ENCODE measurements at places on chromosomes 6 and 20. TPM values are rescaled to one million over a fixed set of nuclear protein-coding genes. Genes with fewer than 3 reads are reported as not detected.

GRCh38 chr6:111558690-111559187 lies 46.9 kb downstream of the TRAF3IP2 start:
- DNase-seq: no peak

DNA sequence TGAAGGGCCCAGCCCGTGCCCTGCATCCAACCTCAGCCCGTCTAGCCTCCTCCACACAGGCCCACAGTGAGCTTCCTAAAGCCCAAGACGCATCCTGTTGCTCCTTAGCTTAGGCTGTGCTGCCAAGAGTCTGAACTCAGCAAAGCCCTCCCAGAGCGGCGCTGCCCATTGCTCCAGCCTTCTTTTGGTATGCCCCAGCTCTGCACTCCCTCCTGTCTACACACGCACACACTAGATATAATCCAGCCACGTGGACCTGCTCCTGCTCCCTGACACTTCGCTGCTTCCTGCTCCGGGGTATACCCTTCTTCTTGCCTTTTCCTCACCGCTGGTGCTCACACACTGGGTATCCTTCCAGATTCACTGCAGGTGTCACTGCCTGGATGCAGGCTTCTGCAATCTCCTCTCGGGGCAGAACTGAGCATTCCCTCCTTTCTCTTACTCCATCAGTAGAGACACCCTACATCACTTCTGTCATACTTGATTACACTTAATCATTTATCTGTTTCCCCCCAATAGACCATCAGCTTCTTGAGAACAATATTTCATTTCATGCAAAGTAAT lies 23.8 kb downstream of the GABRR2 start:
- DNase-seq: no peak

- no peak for DNase-seq
Observed at GRCh38 chr20:36623444-36623843, 17.9 kb downstream of the RAB5IF start.

- no peak for DNase-seq
Observed at GRCh38 chr6:30601815-30602641, 15.0 kb downstream of the PPP1R10 start.

DNA sequence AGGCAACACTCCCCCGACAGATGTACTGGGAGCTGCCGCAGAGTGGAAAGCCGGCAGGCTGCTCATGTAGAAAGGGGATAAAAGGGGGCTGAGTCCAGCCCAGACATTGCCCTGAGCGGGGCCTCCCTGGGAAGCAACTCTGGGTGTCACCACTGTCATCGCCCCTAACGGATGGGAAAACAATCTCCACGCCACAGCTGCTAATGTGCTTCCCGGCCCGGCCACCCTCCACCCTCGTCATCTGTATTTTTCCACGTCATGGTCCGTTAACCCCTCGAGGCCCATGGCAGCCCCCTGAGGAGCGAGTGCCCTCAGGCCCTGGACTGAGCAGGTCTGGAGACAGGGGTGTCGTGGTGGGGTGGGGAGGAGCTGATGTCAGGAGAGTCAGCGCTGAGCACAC lies 227.4 kb downstream of the DLL1 start:
- DNase-seq: peak; percentile 44

Gene PRDM1
- total RNA-seq: under 0.01 TPM

DNA sequence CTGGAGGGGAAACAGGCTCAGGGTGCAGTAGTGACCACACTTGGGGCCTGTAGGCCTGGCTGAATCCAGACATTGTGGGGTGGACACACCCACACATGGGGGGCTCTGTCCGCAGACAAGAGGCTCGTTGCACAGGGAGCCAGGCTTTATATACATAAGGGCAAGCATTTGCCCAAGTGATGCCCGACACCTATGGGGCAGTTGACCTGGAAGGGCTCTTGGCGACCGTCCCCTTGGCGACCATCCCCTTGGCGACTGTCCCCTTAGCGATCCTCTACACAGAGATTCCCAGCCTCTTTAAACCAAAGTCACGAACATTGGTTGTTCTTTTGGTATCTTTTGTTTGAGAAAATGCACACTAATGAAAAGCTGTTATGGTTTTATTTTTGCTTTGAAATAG lies 2.7 kb downstream of the TOX2 start:
- DNase-seq: no peak

DNA sequence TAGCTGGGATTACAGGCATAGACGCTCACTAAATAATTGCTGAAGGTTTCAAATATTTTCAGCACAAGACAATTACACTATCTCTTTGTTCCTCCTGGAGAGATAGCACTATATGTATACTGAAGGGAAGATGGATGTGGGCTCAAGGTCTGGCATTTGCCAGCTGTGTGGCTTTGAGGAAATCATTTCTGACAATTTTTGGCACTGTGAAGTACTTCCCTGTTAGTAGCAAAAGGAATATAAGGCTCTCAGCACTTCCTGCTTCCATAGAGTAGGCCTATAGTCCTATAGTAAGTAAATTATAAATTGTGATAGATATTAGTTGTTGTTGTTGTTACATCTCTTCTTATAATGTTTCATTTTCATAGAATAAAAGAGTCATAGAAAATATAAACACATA lies 271.1 kb downstream of the SAMD5 start:
- DNase-seq: no peak

GRCh38 chr6:11989386-11989785 lies 22.7 kb upstream of the HIVEP1 start:
- DNase-seq: no peak

Gene FAM217A
- total RNA-seq: not detected

Gene VIP
- 19.5 TPM for total RNA-seq

DNA sequence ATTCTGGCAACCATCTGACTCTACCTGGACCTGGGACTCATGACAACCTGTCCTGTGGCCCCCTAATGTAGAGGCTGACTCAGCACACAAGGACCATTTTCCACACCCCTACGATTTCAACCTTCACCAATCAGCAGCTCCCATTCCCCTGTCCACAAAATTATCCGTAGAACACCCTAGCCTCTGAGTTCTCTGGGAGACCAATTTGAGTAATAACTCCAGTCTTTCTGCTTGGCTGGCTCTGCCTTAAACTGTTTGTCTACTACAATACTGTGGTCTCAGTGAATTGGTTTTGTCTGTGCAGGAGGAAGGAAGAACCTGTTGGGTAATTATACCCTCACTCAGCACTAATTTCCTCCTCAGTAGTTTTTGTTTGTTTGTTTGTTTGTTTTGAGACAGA lies 99.3 kb upstream of the MRPS10 start:
- DNase-seq: no peak

Gene LY6G6C
- total RNA-seq: not detected

DNA sequence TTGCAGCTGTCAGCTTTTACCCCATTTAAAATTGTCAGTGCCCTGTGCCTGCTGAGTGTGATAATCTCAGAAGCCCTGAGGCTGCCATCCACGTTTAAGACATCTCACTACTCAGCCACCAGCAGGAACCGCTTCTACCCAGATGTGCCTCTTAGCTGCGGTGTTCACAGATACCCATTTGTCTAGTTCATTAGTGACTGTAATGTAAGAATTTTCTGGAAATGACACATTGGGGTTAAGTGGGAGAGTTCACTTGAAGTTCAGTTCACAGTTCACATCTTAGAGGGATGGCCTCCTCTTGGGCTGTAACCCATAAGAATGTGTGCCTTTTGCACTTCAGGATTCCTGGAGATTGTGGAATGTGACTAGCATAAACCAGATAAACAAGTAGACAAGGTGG lies 477.7 kb downstream of the BTBD3 start:
- no peak for DNase-seq

- DNase-seq: no peak
Observed at GRCh38 chr20:43185901-43186300, 3.8 kb downstream of the PTPRT start.

Gene SPDEF
- 129 TPM for total RNA-seq

Gene PTPN1
- total RNA-seq: 24.1 TPM

Gene PRDM13
- total RNA-seq: not detected

GRCh38 chr20:13419477-13419876 lies 198.4 kb downstream of the ISM1 start:
- DNase-seq: no peak

Gene PI16
- total RNA-seq: 21.3 TPM

DNA sequence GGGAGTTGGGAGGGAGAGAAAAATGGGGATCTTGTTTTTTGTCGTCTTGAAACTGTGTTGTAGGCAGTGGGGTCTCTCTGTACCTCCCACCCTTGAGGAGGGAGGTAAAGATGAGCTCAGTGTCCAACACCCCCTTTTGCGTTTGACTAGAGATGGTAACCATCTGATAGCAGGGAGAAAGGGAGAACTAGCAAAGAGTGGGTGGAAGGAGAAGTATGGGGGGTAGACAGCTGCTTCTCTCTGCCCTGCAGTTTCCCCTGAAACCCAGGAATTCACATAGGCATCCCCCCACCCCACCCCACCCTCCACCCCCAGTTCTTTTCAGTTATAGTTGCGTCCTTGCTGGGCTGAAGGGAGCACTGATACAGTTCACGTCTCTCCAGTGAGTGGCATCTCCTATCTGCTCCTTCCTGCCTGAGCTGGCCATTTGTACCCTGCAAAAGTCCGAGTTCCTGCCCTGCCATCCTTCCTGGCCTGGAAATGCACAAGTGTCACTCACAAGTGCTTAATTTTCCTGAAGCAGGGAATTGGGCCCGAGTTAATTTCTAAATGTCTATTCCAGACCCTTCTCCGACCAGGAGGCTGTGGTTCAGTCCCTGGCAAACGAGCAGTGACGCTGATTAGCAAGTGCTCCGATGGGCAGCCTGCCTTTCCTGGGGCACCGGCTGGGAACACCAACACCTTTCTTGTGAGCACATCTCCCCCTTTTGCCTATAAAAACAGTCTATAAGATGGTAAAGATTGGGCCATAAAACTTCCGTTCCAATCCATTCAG lies 1.5 kb downstream of the SIRPA start:
- no peak for DNase-seq

DNA sequence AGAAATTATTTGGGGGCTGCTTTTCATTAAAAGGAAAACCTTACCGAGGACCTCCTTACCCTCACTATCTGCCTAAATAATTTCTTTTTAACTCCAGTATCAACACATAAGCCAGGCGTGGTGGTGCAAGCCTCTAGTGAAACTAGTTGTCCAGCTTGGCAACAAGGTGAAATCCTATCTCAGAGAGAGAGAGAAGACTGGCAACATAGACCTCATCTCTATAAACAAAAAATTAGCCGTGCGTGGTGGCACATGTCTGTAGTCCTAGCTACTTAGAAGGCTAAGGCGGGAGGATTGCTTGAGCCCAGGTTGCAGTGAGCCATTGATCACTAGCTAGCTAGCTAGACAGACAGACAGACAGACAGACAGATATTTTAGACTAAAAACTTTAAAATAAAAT lies 92.5 kb downstream of the ARMC2 start:
- no peak for DNase-seq

GRCh38 chr6:116767715-116768114 lies 2.2 kb upstream of the FAM162B start:
- DNase-seq: peak; percentile 25

GRCh38 chr20:36251426-36251825 lies 15.1 kb downstream of the AAR2 start:
- DNase-seq: no peak

GRCh38 chr20:42024653-42025052 lies 406.5 kb upstream of the CHD6 start:
- no peak for DNase-seq

- DNase-seq: no peak
Observed at GRCh38 chr20:37305079-37305478, 15.6 kb downstream of the MANBAL start.

Gene MAPK13
- total RNA-seq: 19.8 TPM

DNA sequence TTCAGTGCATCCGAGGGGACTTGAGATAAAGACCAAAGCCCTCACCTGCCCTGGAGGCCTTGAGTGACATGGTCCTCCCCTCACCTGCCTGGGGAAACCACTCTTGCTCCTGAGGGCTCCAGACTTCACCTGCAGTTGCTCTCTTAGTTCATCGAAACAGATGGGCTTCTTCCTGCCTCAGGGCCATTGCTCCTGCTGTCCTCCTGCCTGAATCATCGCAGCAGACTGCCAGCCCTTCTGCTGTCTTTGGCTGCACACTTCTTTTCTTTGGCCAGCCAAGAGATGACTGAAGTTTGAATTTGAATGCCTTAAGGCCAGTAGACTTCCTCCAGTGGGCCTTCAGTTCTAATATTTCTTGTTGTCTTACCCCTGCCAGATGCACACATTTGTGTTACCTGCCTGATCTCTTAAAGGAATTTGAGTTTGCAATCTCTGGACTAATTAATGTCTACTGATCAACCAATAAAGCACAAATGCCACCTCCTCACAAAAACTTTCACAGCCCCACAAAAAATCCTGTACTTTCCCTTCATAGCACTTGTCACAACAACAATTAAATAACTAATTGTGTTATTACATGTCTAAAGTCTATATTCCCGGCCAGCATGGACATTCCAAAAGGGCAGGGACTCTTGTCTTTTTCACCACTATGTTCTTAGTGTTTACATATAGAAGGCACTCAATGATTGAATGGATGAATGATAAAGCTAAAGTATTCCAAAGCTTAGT lies 56.7 kb upstream of the SGK1 start:
- no peak for DNase-seq

Gene PRR18
- total RNA-seq: not detected

DNA sequence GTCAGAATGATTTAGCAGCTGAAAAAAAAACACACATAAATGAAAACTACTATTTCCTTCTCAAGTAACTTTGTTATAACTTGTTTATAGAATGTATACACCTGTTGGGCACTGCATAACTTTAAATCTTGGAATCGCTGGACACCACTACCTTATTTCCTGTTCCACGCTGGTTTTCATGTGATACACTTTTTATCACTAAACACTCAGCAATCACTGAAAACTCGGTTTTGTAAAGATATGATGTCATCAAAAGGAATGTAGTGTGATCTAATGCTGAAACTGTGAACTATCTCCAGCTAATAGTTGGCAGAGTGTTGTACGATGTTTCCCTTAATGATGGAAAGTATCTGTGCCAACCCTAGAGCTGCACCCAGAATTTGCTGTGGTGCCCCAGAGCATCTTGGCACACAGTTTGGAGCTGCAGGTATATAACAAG lies 127.9 kb downstream of the BACH2 start:
- DNase-seq: no peak

Gene CITED2
- total RNA-seq: 102 TPM

GRCh38 chr20:44748005-44748370 lies 2.3 kb downstream of the KCNK15 start:
- DNase-seq: peak; percentile 59

Gene RFX6
- total RNA-seq: 1.7 TPM

- no peak for DNase-seq
Observed at GRCh38 chr6:87982134-87982533, 65.5 kb upstream of the SPACA1 start.

Gene MICB
- total RNA-seq: 1.7 TPM

- no peak for DNase-seq
Observed at GRCh38 chr20:48331518-48332286, 496.1 kb downstream of the PREX1 start.

DNA sequence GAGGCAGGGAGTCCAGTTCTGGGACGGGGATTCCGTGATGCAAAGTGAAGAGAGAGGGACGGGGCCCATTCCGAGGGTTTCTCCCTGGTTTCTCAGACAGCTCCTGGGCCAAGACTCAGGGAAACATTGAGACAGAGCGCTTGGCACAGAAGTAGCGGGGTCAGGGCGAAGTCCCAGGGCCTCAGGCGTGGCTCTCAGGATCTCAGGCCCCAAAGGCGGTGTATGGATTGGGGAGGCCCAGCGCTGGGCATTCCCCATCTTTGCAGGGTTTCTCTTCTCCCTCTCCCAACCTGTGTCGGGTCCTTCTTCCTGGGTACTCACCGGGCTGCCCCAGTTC lies 35.9 kb upstream of the HLA-G start:
- no peak for DNase-seq

All from stomach (tissue), 19 donors.